ENCODE measurements at places on chromosomes 5 and 9.

DNA sequence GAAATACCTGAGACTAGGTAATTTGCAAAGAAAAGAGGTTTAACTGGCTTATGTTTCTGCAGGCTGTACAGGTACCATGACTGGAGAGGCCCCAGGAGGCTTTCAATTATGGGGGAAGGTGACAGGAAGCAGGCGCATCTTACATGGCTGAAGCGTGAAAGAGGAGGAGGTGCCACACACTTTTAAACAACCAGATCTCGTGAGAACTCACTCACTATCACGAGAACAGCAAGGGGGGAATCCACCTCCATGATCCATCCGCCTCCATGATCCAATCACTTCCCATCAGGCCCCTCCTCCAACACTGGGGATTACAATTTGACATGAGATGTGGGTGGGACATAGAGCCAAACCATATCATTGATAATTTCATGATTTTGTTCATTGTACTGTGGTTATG, 2.5 kb upstream of the MED27 start:
- DNase-seq, result no peak

DNA sequence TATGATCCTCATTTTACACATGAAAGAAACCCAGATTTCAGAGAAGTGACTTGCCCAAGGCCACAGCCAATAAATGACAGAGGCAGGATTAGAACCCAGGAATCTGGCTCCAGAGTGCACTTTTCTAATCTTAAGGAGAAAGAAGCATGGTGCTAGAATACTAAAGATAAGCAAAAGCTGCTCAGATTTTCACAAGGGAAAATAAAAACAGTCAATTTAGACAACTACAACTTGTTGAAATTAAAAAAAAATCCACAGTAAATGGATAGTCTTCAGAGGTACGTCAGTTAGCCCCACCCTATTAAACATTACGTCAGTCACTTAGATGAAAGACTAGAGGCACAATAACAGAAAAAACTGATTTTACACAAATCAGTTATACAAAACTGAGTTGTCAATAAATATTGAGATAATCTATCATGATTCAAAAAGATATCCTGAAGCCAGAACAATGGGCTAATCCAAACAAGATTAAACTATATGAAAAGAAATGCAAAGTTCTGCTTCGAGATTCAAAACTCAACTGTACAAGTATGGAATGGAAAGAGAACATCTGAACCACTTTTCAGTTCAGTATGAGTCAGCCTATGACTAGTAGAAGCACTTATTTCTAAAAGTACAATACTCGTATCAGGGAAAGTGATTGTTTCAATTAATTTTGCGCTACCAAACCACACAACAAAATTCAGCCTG, 9.3 kb downstream of the TMEM245 start:
- DNase-seq, result no peak

DNA sequence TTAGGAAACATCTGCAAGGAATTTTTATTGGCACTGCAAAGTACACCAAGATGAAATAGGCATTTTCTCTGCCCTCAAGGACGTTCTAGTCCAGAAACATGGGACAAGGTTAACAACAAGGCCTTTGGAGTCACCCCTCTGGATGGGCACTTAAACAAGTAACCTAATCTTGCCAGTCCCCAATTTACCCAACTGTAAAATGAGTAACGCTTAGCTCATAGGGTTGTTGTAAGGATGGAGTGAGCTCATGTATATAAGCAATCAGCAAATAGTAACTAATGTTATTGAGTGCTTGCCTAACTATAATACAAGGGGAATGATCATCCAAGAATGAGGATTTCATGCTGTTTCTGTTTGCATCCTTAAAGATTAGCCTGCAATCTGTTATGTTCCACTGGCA, 189.3 kb downstream of the PAPPA start:
- no peak for DNase-seq

- DNase-seq, result no peak
These were observed 151.3 kb downstream of the DAB2IP start for GRCh38 chr9:121802753-121803152.

- DNase-seq, result peak; percentile 53
These were observed 171.8 kb upstream of the TNC start for GRCh38 chr9:115289757-115290208.

DNA sequence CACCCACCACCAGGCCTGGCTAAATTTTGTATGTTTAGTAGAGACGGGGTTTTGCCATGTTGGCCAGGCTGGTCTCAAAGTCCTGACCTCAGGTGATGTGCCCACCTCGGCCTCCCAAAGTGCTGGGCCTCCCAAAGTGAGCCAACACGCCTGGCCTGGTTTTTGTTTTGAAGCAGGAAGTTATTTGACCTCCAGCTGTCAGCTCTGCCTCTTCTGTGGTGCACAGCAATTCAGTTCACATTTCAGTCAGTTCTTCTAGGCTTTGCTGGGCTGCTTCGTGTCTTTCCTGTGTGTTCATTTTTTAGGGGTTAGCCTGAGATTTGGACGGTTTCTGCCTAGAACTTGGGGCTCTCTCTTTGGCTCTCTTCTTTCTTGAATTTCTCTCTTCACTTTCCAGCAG, 8.9 kb downstream of the LCN1 start:
- no peak for DNase-seq

DNA sequence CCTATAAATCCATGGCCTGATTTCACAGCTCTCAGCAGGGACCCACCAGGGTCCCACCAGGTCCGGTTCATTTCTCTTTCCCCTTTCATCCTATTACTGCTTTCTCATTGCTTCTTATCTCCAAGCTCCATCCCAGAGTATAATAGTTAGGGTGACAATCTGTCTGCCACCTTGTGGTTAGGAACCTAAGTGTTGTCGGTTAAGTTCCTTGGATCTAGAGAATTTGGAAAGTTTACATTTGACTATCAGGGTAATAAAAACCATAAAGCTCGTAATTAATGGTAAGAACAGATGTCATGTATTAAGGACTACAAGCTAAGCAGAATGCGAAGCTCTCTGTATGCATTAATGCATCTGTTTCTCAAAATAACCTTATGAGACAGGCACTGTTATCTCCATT, 259.1 kb downstream of the SH3GL2 start:
- DNase-seq, result no peak

DNA sequence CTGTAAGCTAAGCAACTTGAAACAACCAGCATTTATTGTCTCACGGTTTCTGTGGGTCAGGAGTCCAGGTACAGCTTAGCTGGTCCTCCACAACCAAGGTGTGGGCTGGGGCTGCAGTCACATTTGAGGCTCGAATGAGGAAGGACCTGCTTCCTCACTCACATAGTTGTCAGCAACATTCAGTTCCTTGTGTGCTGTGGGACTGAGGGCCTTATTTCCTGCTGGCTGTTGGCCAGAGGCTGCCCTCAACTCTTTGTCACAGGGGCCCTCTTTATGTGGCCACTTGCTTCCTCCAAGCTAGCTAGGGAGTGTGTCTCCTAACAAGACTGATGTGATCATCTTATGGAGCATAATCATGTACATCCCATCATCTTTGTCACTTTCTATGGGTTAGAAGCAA, 29.2 kb upstream of the SEMA4D start:
- DNase-seq, result no peak

- DNase-seq, result no peak
These were observed 263.9 kb downstream of the FSTL4 start for GRCh38 chr5:133348406-133348805.

DNA sequence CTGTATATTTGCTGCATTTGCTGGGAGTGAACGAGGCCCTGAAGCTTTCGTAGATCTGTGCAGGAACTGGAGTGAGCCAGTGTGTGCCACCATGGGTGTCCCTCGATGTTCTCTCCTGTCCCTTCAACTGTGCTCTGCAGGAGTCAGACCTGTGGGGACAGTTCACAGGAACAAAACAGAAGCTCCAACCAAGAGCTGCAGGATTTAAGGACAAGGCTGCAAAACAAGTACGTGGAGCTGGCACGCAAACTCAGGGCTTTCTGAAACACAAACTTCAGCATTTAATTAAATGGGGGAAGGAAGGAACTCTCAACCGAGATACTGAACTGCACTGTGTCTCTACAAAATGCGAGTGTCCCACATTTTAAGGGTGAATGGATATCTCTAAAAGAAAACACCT, 24.2 kb downstream of the BASP1 start:
- no peak for DNase-seq
